Urinary bladder (tissue), 4 donors: ENCODE measurements at places on chromosomes 7 and 10. TPM values are rescaled to one million over a fixed set of nuclear protein-coding genes. Genes with fewer than 3 reads are reported as not detected.

- peak; percentile 51 for DNase-seq
Measured at GRCh38 chr10:9331583-9332008, 1277.1 kb downstream of the GATA3 start.

PTPRE gene
- total RNA-seq, result 15.9 TPM

GRCh38 chr10:107687701-107688100 lies 523.2 kb upstream of the SORCS1 start:
- DNase-seq, result no peak

DNA sequence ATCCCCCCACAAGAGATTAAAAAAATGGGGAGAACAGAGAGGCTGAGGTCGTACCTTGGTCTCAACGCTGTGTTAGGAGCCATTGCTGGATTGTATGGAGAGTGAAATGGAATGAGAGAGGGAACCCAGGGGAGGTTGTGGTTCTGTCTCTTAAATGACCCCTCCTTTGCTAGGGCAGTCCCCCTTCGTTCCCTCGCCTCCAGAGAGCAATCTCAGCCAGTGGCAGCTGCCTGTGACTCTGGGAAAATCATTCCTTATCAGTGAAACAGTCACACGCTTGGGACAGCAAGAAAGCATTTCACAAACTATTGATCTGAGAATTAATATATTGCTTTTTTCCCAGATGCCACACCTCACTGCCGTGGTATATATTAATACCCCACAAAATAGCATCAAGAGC lies 12.0 kb upstream of the CARD11 start:
- no peak for DNase-seq

DNA sequence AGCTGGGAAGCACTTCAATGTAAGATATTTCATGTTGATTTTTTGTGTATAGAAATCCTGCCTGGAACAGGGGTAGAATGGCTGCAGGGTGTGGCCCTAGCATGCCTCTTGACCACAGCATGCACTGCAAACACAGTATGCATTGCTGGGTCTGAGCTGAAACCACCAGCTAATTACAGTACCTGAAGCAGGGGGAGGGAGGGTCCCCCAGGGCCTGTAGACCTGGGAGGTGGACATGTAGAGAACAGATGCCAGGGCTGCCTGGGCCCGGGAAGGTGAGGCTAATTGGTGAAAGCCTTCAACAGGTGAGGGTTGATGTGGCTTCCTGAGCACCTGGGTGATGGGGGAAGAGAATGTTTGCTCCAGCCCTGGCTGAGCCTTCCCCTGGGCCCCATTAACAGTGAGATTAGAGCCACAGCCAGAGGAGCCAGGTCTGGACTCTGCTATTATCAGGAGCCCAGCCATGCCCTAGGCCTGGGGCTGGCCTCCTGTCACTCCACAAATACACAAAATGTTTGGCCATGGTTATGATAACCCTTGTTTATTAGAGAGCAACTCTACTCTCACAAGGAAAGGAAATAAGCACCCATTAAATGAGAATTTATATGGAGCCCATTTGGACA lies 83.3 kb downstream of the PLXNA4 start:
- DNase-seq, result no peak

- no peak for DNase-seq
Measured at GRCh38 chr10:48658243-48658974, 26.3 kb upstream of the WDFY4 start.

DNA sequence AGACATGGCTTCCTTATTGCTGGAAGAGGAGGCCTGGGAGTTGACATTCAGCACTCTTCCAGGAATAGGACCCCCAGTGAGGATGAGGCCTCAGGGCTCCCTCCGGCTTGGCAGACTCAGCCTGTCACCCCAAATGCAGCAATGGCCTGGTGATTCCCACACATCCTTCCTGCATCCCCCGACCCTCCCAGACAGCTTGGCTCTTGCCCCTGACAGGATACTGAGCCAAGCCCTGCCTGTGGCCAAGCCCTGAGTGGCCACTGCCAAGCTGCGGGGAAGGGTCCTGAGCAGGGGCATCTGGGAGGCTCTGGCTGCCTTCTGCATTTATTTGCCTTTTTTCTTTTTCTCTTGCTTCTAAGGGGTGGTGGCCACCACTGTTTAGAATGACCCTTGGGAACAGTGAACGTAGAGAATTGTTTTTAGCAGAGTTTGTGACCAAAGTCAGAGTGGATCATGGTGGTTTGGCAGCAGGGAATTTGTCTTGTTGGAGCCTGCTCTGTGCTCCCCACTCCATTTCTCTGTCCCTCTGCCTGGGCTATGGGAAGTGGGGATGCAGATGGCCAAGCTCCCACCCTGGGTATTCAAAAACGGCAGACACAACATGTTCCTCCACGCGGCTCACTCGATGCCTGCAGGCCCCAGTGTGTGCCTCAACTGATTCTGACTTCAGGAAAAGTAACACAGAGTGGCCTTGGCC lies 4.3 kb downstream of the PGAM2 start:
- DNase-seq, result no peak

DNA sequence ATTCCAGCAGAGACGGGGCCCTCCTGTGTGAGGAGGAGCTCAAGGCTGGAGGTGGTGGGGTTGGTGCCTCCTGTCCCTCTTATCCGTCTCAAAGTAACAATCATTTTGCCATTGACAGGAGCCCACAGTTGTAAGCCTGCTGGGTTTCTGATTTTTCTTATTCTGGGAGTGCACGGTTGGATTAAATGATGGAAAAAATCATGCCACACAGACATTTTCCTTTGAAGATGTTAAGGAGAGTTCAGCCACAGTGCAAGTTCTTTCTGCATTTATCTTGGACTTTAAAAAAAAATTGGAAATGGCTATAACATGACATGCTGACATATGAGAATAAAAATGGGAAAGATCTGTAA lies 8.4 kb upstream of the LYZL1 start:
- no peak for DNase-seq

GRCh38 chr10:43287056-43288007 lies 20.5 kb upstream of the RASGEF1A start:
- no peak for DNase-seq

DNA sequence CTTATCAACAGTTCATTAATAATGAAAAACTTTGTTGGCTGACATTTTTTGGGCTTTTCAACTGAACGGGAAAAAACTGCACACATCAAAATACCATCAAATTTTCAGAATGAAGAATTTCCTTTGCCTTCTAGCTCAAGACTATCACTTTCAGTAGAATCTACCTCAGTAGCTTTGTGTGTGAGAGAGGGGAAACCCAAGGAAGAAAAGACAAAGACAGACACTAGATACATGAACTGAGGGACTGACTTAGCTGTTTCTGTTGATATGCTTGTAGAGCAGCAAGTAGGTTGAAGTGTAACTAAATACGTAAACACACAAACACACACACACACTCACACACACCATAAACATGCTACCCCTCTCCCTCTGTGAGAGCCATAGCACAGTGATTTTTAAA lies 257.1 kb downstream of the CDK14 start:
- no peak for DNase-seq

GRCh38 chr7:74544706-74545469 lies 91.2 kb downstream of the GTF2IRD1 start:
- DNase-seq, result no peak

- DNase-seq, result no peak
Measured at GRCh38 chr10:45224219-45224841, 91.1 kb downstream of the OR13A1 start.

DNA sequence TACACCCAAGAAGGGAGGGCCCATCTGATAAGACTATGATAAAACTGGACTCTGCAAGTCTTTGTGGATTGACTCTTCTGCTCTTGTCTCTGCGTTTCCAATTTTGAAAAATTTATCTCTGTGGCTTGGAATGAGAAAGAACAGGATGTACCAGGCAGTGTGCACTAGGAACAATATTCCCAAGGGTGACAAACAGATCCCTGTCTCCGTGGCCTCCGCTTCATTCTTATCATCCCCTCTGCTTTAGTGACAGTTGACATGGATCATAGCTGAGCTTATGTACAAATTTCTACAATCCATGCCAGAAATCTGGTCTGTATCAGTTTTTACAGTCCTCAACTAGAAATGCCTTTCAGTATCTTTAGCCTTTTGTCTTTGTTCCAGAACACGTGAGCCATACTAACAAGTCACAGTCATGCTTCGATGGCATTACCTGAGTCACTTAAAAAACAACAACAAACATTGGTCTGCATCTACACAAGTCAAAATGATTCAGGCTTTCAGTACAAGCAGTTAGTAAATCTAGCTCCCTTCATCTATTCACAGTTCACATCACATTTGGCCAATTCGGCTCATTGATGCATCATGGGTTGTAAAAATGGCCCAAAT lies 393.6 kb upstream of the CELF2 start:
- DNase-seq, result no peak

DNA sequence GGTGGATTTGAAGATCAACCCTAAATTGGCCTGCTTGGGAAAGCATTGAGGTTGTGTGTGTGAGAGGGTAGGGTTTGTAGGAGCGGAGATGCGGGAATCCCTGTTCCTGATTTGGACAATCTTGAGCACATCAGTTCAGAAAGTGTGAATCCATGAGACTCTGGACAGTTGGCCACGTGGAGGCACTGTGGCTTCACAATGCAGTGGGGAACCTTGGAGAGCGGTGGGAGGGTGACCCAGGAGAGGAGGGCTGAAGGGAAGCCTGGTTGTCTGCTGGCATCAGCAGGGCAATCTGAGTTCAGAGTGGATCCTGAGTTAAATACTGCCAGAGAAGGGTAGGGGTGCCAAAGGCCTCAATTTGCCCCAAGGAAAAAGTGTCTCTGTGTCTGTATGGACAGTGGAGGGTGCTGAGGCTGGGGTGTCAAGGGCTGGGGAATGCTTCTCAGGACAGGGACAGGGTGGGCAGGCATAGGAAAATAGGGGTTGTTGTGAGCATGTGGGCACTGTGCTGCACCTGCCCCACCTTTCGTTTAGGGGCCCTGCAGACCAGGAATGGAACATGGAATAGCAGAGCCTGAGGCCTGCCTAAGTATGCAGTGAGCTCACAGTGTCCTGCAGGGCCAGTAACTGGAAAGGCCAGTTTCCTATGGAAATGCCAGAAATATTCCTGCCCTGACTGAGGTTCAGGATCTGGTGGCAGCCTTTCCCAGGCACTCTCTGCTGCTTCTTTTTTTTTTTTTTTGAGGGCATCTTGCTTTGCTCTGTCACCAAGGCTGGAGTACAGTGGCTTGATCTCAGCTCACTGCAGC lies 162.9 kb upstream of the PRSS58 start:
- no peak for DNase-seq

CACNB2 gene
- total RNA-seq, result 40.4 TPM

- no peak for DNase-seq
Measured at GRCh38 chr10:77798940-77799339, 127.6 kb downstream of the DLG5 start.

GRCh38 chr10:8595140-8595539 lies 540.7 kb downstream of the GATA3 start:
- DNase-seq, result no peak

PIK3AP1 gene
- total RNA-seq, result 6.6 TPM

DNA sequence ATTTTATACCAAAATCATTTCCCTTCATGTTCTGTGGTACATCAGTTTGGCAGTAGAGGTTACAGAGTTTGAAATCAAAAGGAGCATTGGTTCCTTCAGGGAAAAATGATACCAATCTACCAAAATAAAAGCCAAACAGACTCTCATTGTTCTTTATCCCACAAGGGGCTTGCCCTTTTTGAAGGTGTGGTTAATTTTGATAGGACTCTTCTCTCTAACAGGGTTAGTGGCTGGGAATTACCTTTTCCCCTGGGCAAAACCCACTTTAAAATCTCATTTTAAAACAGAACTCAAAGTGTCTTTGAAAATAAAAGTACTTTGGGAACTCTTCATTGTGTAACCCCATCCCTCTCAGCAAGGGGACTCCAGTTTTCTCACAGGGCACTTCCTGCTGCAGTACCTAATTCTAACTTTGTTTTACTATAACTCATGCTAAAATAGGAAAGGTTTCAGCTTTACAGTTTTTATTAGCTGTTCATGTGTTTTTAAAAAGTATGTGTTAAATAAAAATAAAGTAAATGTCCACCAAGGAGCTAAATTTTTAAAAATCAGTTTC lies 30.6 kb downstream of the SMNDC1 start:
- DNase-seq, result no peak

UBTD1 gene
- total RNA-seq, result 3.5 TPM

- DNase-seq, result no peak
Measured at GRCh38 chr10:131875501-131875900, 25.3 kb upstream of the PPP2R2D start.

- DNase-seq, result no peak
Measured at GRCh38 chr10:30988831-30989435, 42.7 kb downstream of the ZNF438 start.

FHIP2A gene
- 58.0 TPM for total RNA-seq

DNA sequence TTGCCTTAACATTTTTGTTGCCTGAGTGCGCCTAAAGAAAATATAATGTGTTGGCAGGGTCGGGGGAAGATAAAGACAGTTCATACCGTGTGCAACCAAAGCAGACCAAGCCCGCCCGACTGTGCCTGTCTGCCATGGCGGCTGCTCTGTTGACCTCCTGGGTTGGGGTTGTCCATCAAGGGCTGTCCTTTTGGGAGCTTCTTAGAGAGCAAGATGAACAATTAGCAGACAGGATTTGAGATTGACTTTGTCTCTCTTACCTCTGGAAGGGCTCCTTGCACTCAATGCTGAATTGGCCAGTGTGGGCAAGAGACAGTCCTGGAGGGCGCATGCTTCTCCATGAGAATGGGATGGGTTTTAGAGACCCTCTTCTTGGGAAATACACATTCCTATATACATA lies 319.6 kb downstream of the GLRX3 start:
- DNase-seq, result no peak

DNA sequence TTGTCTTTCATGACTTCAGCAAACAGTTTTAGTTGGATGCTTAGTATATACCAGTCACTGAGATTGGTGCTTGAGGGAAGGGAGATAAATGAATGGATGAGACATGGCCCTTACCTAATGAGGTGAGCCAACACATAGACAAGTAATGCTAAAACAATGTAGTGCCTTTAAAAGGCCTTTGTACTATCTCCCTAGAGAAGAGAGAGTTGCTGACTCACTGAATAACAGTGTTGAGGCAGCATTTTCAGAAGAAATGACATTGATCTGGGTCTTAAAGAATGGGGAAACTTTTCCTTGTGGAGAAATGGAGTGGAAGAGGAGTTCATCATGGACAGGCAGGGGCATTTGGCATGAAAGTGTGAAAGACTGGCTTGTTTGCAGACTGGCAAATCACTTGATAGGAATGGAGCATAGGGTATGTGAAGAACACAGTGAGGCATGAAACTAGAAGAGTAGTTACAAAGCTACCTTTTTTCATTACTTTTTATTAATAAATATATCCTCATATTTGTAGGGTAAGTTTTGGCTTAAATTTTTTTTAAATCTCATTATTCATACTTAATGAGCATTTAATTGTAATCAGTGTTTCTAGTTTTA lies 91.2 kb downstream of the KAT6B start:
- no peak for DNase-seq

NEURL1 gene
- total RNA-seq, result 5.2 TPM

DNA sequence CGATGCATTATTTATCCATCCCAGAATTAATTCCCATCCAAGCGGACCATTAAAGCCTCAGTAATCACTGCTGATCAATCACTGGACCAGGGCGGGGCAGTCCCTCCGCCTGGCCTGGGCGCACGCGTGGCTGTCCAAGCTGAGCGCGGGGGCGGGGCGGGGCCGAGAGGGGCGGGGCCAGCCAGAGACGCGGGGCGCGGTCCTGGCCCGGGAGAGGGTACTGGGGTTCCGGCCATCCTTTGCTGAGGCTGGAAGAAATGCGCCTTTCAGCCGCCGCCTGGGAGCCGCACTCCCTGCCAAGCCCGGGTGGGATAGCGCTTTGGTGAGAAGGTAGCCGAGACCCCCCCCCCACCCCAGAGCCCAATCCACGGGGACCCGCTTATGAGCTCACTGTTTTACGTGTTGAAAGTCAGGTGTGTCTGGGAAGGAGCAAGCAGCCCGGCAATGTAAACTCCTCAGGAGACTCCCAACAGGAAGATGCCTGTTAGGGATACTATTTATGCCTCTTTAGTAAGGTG lies at the start of gene ARHGAP22:
TSS of gene ARHGAP22 (minus strand) at position 83 of the 518 bp plus-strand sequence. CDS start 277 bp downstream, outside the sequence.
- DNase-seq, result no peak
